HS-5 (cell line): ENCODE measurements at places on chromosomes 2 and 18.
A peak's percentile ranks its signal among the peaks of the same experiment; 100 is the strongest.

- DNase-seq: no peak
Measured at GRCh38 chr2:223841436-223842190, 4.2 kb upstream of the AP1S3 start.

GRCh38 chr2:58973811-58974281 lies 732.7 kb upstream of the FANCL start:
- DNase-seq: no peak

DNA sequence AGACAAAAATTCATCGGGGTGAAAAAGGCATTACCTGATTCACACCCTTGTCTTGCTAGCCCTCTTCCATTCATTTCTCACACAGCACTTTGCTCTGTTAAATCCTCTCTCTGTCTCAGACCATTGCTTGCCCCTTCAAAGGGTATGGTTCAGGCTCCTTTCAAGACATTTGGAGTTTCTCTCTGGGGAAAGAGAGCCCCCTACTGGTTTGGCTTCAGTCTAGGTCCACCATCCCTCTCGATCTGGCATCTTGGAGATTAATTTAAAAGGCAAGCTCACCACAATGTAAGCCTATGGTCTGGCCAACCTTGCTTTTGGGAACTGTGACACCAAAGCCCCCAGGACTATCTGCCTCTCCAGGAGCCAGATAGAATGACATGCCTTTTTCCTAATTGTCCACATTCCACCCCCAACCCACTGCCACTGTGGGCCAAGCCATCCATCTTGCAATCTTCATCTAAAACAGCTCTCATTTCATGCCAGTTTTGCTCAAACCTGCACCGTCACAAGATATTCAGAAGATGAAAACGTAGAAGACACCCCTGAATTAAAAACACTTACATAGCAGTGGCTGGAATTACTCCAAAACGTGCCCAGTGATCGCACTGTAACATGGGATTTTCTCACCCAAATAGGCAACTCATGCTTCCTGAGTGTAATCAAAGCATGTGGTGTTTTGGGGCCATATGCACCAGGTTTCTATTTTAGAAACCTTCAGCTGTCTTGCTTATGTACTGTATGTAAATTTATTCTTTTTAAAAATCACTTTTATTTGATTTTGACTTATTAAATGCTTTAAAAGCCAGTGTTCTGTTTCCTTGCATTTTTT lies 93.9 kb downstream of the FARSB start:
- peak; percentile 40 for DNase-seq

DNA sequence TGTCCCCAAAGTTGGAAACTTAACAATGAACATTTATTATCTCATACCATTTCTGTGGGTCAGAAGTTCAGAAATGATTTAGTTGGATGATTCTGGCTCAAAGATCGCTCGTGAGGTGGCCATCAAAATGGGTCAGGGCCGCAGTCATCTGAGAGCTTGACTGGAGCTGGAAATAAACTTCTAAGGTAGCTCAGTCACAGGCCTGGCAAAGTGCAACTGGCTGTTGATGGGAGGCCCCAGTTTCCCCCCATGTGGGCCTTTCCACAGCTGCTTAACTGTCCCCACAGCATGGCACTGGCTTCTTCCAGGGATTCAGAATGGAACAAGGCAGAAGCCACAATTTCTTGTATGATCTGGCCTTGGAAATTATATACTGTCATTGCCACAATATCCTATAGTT lies 200.1 kb upstream of the RAB12 start:
- no peak for DNase-seq

GRCh38 chr2:183927406-183928325 lies 670.7 kb upstream of the ZNF804A start:
- DNase-seq: peak; percentile 68

DNA sequence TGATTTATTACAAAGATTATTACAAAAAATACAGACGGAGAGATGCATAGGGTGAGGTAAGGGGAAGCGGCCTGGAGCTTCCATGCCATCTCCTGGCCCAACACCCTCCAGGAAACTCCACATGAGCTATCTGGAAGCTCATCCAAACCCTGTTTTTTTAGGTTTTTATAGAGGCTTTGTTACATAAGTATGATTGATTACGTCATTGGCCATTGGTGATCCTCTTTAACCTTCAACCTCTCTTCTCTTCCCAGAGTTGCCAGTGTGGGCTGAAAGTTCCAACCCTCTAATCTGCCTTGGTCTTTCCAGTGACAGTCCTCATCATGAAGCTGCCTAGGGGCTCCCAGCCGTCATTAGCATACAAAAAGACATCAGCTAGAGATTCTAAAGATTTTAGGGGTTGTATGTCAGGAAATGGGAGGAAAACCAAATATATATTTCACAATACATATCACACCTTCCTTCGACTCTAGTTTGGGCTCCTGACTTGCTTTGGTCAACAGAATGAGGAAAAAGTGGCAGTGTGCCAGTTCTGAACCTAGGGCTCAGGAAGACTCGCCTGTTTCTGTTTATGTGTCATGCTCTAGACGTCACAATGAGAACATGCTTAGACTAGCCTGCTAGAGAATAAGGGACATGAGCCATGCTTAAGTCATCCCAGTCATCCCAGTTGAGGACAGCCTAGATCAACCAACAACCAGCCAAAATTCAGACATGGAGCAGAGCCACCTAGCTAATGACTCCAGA lies 54.1 kb downstream of the ETAA1 start:
- DNase-seq: peak; percentile 40

DNA sequence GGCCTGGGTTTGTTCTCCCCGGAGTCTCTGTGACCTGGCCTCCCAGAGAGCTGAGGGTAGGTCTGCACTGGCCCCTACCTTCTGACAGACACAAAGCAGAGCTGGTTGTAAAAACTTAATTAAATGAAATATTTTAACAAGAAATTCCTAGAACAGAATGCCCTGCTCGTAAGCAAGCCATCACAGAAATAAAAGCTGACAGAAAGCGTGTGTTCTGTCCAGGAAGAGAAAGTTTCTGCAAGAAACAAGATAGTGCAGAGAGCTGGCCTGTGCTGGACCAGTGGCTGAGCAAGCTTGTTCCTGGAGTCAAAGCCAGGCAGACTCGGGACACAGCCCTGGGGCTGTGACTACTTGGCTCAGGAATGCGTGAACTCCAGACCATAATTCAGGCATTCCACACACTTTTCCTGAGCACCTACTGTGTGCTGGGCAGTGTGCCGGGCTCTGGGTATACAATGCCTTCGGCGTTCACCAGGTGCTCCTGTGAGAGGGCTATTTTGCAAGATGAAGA lies 51.6 kb downstream of the APOB start:
- DNase-seq: peak; percentile 4

GRCh38 chr2:106223347-106223746 lies 29.2 kb upstream of the UXS1 start:
- no peak for DNase-seq

DNA sequence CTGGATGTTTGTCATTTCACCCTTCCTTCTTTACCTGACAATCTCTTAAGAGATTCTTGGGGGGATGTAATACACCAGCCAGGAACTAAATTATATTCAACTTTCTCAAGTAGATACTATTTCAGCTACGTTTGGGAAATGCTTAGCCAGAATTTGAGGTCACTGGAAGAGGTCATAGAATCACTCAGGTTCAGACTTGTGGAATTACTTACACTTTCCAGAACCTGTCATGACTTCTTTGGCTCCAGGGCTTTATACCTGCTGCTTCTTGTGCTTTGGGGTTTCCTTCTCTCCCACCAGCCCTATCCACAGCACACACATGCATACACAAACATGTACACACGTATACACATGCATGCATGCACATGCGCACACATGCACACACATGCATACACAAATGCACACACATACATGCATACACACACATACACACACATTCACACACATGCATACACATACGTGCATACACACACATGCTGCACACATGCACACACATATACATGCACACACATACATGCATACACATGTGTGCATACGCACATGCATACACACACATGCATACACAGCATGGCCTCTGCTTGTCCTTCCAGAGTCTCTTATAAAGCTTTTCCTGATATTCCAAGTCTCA lies 23.5 kb upstream of the ANXA4 start:
- no peak for DNase-seq

GRCh38 chr2:36954977-36955607 lies 11.2 kb downstream of the STRN start:
- no peak for DNase-seq

- DNase-seq: no peak
Measured at GRCh38 chr2:26088038-26088643, 54.3 kb downstream of the RAB10 start.

DNA sequence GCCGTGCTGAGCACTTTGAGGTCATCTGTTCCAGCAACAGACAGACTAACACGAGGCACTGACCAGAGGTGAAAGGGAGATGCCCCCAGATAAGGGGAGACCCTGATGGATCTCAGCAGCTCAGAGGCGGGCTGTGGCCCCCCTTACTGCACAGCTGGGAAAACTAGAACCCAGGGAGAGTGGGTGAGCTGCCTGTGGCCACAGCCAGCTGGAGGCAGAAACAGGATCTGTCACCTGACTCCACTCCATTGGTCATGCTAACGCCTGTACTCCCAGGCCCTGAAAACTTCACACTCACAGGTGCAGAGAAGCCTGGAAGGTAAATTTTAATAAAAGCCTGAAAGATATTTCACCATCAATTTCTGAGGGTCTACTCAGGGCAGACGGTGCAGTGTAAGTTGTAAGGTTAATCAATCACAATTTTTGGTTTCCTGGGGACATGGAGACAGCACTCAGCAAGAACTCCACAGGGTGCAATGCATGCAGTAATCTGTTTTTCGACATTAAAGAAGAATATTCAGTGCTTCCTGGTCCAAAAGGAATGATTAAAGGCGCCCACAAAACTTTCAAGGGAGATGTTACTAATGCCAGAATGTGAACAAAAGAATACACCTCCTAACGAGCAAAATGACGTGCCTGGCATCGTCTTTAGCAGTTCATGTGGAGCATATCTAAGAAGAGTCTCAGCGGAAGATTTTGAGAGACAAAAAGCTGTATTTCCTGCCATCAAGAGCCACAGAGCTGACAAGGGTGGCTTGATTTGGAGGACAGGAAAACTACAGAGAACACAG lies 173.4 kb downstream of the EIPR1 start:
- no peak for DNase-seq

- DNase-seq: peak; percentile 20
Measured at GRCh38 chr2:209977386-209978239, 24.8 kb upstream of the RPE start.

GRCh38 chr2:225367482-225367881 lies 32.0 kb upstream of the NYAP2 start:
- DNase-seq: no peak

- DNase-seq: no peak
Measured at GRCh38 chr2:30185178-30185577, 38.4 kb downstream of the YPEL5 start.

- DNase-seq: no peak
Measured at GRCh38 chr2:195706161-195706900, 49.3 kb downstream of the SLC39A10 start.

GRCh38 chr2:224086226-224086914 lies 47.3 kb upstream of the SERPINE2 start:
- peak; percentile 98 for DNase-seq

GRCh38 chr2:138023298-138023697 lies 59.0 kb downstream of the HNMT start:
- DNase-seq: no peak

DNA sequence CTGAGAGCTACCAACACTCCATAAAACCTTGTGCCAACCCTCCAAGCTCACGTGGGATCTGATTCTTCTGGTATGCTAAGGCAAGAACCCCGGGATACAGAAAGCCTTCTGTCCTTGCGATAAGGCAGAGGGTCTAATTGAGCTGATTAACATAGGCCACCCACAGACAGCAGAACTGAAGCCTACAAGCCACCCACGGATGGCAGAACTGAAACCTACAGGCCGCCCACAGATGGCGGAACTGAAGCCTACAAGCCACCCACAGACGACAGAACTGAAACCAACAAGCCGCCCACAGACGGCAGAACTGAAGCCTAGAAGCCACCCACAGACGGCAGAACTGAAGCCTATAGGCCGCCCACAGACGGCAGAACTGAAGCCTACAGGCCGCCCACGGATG lies 216.3 kb downstream of the SNTG2 start:
- no peak for DNase-seq

GRCh38 chr2:104945866-104946265 lies 92.0 kb downstream of the POU3F3 start:
- DNase-seq: no peak

GRCh38 chr2:174552880-174553279 lies 44.7 kb downstream of the WIPF1 start:
- no peak for DNase-seq

DNA sequence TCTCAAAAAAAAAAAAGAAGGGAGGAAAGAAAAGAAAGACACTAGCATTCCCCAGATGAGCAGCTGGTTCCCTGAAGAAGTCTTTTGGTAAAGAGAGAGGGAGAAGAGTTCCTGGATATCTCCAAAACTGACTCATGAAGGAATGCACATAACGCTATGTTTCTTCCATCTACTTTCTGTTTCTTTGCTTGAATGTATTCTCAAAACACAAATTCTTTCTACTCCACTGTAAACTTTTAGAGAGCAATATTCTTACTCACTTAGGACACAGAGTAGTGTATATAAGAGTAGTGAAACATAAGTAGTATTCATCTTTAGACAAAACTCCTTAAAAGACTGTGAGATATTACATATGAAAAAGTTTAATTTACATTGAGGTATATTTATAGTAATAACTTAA lies 64.2 kb downstream of the TRIP12 start:
- no peak for DNase-seq

GRCh38 chr2:211468217-211468616 lies 911.8 kb downstream of the CPS1 start:
- no peak for DNase-seq

DNA sequence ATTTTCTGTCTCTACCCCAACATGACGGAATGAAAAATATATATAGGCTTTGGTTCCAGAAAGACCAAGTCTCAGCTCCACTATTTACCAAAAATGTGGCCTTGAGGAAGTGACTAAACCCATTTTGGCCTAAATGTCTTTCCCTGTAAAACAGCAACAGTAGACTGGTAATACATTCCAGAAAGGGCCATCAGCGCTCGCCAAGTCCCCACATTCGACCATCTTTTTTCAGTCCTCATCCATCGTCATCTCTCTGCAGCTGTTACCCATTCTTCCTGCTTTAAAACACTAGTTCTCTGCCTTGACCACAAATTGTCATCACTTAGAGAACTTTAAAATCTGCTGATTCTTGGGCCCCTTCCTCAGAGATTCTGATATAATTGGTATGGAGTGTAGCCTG lies 183.8 kb upstream of the CTAGE1 start:
- no peak for DNase-seq
